DMS153 (cell line): ENCODE measurements at places on chromosomes 1 and 21.

- DNase-seq: no peak
Measured at GRCh38 chr21:14691914-14692313, 145.8 kb upstream of the SAMSN1 start.

DNA sequence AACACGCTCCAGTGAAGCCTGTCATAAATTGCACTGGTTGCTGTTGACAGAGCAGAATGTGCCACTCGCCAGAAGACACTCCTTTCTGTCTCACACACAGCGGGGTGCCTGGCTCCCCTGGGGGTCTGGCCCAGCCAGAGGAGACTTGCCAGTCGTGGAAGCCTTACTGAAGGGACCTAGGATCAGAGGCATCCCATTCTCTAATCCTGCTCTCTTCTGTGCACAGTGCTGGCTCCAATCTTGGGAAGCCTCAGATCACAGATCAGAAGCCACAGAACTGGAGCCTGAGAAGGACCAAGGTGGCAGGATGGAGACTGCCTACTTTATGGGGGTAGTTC is 1.4 kb downstream of the SLC9A1 start:
- DNase-seq: no peak

DNA sequence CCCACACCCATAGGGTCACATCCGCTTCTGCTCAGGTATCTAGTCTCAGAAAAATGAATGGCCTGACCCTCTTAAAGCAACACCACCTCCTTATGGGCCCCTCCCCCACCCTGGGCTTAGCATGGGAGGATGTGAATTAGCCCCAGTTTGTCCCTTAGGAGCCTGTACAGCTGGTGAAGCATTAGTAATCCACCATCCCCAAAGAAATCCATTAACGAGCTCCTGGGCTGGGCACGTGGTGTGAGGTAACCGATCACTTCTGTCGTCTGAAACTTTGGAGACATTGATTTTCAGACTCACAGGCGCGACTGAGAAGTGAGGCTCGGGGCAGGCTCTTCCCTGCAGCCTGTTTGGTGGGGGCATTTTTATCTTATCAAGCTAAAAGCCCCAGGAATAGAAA is 10.5 kb downstream of the RASSF5 start:
- no peak for DNase-seq

DNA sequence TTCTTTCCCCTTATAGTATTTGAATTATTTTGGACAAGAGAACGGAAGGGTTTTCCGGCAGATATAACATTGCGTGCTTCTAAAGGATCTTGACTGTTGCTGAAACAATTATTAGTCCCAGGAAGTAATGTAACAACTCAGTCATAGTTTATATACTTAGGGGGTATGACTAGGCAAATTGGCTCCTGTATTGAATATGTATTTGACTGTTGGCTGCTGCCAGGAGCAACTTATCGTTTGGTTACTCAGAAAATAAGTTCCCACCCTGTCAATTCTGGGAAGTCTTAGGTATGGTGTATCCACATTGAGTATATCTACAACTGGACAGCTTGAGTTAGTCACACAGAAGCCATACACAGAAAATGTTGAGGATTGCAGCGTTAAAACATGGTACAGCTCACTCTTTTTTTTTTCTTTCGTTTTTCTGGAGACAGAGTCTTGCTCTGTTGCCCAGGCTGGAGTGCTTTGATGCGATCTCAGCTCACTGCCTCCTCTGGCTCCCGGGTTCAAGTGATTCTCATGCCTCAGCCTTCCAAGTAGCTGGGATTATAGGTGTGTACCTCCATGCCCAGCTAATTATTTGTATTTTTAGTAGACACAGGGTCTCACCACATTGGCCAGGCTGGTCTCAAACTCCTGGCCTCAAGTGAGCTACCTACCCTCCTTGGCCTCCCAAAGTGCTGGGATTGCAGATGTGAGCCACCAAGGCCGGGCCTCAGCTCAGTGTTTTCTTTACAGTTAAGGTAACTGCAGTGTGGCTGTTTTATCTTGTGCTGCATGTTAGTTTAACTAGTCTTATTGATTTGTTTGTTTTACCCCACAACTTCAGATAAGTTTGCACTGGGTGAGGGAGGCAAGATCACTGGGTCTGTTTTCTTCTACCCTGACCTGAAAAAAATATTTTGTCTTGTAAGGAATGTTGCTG is 10.2 kb downstream of the SMAP2 start:
- DNase-seq: no peak

DNA sequence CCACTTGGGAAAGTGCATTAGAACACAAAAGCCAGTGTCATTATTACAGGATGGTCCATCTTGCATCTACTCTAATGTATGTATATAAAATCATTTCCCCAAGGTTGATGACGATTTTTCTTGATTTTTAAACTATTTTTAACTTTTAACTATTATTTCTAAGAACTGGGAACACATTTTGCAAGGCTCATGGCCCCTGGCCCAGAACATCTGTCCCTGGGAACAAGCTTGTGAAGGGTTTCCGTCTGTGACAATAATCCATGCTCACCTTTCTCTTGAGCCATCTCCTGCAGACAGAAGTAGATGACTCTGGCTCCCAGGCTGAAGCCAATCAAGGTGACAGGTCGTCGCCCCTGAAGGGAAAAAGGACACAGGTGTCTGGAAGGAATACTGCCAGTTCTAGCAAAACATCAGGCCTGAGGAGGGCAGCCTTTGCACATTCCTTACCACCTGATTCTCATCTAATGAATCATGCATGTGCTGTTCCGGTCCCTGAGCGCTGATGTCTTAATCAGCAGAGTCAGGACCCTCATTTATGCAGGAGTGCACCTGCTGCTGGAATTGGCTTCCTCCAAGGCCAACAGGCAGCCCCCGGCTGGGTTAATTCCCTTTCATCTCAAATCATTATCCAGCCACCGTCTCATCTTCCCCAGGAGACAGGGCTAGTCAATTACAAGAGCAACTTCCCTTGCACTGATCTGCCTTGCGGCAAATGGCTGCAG is 62.5 kb downstream of the TMCO4 start:
- DNase-seq: no peak
